Stimulated activated CD4-positive, alpha-beta T cell treated with anti-CD3 and anti-CD28 coated beads, Interleukin-1b, Interleukin-23, amount 100 ng/mL, for 4 hours (primary cell): ENCODE measurements at places on chromosomes 7 and 10.

- no peak for DNase-seq
Observed at GRCh38 chr7:23893942-23894891, 184.2 kb downstream of the STK31 start.

DNA sequence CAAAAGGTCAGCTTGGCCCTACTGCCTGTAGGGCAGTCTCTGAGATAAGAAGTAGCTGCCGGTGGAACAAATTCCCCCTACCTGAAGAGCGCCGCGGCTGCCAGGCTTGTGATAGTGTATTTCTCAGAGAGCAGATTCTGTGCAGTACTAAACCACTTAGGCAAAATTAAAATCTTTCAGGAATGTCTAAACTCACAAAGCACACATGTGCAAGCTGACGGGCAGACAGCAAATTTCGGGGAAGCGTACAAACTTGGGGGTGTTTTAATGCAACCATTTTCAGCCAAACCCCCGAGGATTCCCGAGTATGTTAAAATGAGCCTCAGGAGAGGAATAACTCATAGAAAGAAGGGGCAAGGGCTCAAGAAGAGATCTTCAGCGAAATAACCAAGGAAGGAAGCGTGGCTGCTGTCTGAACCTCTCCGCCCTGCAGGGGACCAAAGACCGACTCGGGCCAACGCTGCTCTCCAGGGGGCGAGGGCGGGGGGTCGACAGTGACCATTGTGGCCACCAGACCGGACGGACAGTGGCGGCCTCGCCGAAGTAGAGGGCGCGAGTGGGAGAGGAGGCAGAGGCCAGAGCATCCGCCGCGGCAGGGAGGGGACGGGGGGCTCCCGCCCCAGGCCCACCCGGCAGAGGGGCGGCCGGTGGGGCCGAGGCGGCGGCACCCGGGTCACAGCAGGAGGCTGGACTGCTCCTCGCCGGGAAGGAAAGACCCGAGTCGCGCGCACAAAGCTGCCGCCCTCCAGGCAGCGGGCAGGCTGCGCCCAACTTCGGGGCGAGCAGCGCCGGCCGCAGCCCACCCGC lies 819 bp downstream of the HYCC1 start:
- DNase-seq: no peak

DNA sequence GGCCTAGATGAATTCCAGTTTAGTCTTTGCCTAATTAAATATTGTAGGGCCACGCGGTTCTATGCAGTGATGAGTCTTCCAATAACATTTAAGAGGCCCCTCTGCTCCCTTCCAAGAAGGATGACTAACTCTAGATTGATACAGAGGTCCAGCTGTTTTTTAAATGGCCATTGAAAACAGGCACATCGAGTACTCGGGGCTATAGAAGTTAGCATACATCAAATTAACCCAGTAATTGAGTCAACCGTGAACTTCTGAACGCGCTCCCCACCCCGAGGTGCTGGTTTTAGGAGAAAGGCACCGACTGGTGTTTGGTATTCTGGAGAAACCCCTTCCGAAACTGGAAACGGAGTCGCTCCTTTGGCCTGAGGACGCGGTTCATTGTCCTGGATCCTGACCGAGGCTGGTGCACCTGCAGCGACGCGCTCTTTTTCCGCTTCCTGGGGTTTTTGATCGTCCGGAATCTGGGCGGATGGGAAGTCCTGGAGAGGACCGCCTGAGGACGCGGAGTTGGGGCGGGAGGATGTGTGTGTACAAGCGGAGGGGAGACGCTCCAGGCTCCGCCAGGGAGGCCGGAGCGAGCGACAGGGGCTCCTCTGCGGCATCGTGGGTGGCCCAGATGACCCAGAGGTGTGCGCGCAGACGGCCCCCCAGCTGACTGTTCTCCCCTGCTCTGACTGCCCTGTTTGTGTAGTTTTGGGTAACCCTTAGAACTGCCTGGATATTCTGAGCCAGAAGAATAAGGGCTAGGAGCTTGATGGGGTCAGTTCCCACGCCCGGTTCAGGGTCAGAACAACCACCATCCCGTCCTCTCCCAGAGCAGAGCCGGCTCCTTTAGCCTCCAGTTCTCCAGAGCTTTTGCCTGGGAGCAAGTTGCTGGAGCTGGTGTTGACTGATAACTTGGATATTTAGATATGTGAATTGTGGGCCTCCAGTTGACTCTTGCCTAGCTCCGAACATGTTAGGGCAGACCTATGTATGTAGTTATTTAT lies 711 bp downstream of the FAM221A start:
- peak; percentile 26 for DNase-seq

DNA sequence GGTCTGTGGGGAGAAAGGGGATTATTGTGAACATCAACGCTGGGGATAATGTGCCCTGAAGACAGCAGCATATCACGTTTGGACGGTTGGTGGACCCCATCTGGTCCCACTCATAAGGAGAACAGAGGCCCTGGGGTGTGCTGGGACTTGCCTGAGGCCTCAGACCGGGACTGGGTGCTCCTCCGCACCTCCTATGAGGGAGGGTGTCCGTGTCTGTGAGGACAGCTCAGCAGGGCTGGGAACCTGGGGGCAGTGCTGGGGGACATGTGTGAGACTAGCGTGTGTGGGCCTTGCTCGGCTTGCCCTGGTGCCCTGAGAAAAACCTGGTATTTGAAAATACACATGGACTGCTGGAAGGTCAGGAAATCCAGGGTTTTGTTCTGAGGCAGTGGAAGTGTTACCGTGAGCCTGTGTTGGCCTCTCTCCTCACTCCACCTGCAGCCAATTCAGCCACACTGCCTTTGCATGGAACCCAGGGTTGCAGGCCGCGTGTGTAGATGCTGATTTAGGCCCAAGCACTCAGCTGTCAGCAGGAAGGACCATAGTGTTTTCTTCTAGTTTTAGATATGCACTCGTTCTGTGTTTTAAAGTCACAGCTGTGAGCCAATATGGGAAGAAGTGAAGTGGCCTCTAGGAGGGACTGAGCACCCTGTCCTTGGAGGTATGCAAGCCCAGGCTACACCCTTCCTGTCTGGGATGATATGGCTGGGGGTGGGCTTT lies 13.4 kb upstream of the SH2D4B start:
- DNase-seq: no peak

- peak; percentile 84 for DNase-seq
Observed at GRCh38 chr7:100483090-100483721, 521 bp upstream of the NYAP1 start.

GRCh38 chr7:106089647-106090046 lies 22.5 kb downstream of the SYPL1 start:
- DNase-seq: no peak

- DNase-seq: no peak
Observed at GRCh38 chr7:108662783-108663362, 93.2 kb downstream of the DNAJB9 start.

GRCh38 chr10:51768886-51769465 lies 69.6 kb upstream of the CSTF2T start:
- no peak for DNase-seq

DNA sequence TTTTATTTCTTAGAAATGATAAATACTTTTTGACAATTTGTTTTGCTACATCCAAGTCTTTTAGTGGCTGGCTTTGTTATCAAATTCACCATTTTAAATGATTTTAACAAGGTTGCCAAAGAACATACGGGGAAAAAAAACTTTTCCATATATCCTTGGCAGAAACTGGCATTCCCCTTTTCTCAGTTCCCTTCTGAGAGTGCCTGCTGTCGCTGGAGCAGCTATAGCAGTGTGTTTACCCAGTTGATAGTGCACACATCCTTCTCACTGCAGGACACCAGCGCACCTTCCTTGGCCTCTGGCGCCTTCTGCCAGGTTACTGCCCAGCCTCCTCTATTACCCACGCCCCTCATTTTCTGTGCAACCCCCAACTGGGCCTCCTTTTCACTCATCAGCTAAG lies 94.1 kb downstream of the ALOX5 start:
- DNase-seq: no peak

GRCh38 chr10:75740541-75740940 lies 309.1 kb downstream of the LRMDA start:
- no peak for DNase-seq

DNA sequence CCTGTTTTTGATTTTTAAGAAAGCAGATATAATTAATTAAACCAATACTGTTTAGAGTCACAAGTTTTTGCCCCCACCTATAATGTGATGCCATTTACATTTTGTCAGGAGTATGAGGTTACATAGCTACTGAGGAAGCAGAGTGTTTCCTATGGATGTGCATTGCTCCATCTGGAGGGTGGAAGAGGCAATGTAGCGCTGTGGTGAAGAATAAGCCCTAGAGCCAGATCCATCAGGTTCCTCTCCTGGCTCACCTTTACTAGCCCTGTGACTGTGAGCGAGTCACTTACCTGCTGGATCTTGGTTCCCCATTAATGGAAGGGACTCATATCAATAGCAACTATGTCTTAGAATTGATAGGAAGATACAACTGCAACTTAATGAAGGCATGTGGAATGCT lies 216.0 kb downstream of the GPAM start:
- DNase-seq: no peak

DNA sequence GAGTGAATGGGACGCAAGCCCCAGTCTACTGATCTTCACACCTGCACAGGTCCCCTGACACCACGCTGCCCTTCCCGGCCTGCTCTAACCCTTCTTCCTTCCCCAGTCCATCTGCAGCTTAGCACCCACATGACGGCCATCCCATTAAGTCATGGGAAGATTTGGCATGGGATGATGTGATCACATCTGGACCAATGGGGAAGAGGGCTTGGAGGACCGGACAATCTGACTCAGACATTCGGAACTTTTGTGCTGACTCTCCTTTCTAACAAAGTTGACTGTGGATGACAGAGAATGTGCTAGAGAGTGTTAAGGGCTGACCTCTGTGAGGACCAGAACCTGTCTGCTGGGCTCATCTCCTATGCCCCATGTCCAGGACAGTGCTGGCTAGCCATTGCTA lies 15.6 kb downstream of the CXCL12 start:
- no peak for DNase-seq

DNA sequence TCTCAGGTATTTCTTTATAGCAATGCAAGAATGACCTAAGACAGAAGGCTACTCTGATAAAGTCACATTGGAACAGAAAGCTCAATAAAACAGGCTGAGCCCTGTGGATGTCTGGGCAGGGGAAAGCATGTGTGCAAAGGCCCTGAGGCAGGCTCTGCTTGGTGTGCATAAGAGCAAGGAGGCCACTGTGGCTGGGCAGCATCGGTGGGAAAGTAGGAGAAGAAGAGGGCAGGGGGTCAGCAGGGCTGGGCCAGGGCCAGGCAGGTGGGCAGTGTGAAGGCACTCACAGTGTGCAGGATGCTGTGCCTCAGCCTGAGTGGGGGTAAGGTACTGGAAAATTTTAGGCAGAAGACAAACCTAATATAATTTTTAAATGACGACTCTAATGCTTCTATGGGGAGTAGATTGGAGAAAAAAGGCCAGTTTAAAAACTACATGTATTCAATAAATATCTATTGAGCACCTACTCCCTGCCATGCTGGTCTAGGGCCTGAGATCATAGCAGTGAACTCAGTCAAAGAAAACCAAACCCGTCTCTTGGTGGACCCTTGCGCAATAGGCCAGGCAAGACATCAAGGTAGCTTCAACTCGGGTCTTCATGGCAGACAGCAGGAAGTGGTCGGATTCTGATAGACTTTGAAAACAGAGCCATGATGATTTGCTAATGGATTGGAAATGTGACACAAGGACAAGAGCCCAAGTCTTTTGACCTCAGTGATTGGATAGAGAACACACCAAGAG lies 572.3 kb downstream of the TCERG1L start:
- DNase-seq: no peak

DNA sequence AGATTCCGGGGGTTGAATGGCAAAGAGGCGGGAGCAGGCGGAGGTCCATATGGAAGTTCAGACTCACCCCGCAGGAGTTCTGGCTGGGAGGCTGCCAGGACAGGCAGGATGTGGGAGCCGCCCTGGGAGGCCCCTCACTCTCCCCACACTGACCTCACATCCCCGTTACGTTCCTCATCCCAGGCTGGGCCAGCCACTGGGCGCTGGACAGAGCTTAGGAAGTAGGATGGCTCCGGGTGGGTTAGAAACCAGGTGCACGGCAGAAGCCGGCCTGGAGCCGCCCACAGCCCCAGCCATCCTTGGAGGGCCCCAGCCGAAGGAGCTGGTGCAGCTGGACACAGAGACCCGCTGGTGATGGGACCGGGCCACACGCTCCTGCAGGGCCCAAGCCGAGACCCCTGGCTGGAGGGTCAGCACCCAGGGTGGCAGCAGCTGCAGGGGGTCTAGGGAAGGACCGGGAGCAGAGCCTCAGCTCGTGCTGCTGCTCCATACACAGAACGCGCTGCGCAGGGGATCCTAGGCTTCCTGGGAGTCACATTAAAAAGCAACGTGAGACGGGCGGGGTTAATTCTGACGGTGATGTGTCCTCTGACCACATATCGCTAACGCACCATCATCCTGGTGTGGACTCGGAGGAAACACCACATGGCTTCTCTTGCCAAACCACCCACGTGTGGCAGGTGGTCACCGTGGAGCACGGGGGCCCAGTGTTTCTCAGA lies 98.6 kb upstream of the DIP2C start:
- no peak for DNase-seq

DNA sequence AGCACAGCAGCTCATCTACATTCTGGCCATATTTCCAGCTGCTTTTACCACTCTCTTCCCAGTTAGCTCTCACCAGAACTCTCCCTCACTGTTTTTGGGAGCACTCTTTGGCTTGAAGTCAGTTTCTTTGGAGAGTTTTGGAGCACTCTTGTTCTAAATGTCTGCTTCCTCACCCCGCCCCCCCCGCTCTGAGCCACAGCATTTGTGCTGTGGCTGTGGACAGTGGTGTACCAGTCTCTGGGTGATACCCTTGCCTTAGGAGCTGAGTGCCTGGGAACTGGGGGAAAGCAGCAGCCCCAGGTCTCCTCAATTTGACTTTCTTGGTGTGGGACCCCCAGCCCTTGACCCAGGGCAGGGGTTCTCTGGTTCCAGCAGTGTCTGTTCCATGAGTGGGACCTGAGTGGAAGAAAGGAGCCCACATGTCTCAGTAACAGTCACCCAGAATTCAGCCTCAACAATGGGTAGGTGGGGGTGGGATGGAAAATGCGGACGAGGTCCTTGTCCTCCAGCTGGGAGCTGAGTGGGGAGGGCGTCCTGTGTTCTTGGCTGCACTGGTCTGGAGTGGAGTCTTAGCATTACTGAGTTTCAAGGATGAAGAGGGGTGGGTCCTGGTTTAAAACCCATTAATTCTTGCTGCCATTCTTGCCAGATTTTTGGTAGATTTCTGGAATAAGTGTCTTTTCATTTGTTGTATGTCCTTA lies 18.0 kb downstream of the RBM33 start:
- DNase-seq: no peak

GRCh38 chr10:117581961-117582360 lies 39.4 kb downstream of the EMX2 start:
- no peak for DNase-seq

GRCh38 chr10:114729103-114729659 lies 71.1 kb upstream of the ABLIM1 start:
- no peak for DNase-seq

GRCh38 chr7:30971440-30971839 lies 7.7 kb downstream of the GHRHR start:
- DNase-seq: no peak

DNA sequence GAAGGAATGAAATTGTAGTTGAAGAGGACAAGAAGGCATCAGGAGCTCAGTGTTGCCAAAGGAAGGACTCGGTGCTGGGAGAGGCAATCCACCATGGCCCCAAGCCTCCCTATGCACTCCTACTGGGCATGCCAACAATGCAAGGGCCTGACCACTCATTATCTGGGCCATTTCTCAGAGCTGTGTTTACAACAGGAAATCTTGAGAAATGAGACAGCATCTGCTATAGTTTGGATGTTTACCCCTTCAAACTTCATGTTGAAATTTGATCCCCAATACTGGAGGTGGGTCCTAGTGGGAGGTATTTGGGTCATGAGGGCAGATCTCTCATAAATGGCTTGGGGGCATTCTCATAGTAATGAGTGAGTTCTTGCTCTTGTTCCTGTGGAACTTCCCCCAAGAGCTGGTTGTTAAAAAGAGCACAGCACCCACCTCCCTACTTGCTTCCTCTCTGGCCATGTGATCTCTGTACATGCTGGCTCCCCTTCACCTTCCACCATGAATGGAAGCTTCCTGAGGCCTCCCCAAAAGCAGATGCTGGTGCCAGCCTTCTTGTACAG lies 50.8 kb upstream of the AOAH start:
- DNase-seq: no peak
